ENCODE measurements at places on chromosomes 12 and 14.

GRCh38 chr12:114439817-114440216 lies 33.9 kb upstream of the TBX5 start:
- no peak for DNase-seq

- DNase-seq: no peak
These were observed 131.2 kb downstream of the NUBPL start for GRCh38 chr14:31692376-31692781.

DNA sequence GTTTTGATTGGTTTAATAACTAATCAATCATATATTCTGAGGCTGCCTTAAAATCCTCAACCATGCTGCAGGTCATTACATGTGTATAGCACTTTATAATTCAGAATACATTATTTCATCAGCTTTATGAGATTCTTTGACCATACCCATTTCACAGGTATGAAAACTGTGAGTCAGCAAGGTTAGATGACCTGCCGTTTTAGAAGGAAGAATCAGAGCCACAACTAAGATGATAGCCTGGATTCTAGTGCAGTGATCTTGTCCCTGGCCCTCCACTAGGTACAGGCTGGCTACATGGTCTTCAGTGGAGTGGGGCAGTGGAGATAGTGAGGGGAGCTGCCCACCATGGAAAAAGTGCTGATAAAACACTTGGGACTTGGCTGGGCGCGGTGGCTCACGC lies 154.4 kb upstream of the MAX start:
- no peak for DNase-seq

DNA sequence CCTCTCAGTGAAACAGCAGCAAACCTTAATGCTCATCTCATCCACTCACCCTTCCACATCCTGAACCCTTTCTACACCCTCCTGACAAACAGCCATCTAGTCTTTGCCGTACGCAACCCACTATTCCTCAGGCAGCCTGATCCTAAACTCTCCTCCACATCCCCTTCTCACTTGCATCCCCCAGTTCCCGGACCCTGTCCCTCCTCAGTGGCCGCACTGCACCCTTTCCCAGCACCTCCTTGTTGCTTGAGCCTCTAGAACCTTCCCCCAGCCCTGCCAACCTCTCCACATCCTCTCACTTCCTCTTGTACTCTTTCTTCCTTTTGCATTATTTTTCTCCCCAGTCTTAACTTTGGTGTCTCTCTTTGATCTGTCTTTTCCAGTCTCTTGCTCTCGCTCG lies 42.9 kb downstream of the IQSEC3 start:
- DNase-seq: no peak

DNA sequence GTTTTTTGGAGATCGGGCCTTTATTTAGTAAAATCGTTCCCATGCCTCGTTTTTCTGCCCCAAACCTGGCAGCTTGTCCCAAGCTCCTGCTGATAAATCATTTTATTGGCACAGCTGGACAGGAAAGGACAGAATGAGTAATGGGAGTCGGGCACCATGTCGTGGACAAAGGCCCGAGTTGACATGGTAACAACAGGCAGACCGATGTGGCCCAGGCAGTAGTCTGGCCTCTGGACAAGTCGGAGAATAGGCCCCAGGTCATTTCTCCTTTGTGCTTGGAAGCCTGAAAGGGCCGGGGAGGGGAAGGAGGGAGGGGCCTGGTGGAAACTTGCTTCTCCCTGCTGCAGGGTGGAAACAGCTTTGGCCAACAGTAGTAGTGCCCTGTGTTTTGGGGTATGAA lies 234.9 kb downstream of the SUDS3 start:
- DNase-seq: no peak

- no peak for DNase-seq
These were observed 184.4 kb upstream of the SLC38A2 start for GRCh38 chr12:46556819-46557524.

- DNase-seq: no peak
These were observed 41.1 kb upstream of the TSPAN9 start for GRCh38 chr12:3035815-3036702.

DNA sequence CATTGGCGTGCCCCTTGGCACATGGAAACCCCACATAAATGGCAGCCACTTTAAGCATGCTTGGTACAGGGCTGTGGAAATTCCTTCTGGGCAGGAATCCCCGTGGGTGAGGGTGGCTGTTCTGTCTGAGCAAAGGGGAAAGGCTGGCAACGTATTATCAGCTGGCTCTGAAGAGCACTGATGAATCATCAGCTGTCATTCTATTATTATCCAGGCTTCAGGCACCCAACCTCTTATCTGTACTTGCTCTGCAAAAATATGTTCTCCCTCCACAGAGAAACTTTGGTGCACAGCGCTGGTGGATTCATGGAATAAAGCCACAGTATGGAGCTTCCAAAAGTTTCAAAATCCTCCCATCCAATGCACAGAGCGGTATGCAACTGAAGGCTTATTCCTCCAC lies 167.1 kb downstream of the TBX5 start:
- no peak for DNase-seq

DNA sequence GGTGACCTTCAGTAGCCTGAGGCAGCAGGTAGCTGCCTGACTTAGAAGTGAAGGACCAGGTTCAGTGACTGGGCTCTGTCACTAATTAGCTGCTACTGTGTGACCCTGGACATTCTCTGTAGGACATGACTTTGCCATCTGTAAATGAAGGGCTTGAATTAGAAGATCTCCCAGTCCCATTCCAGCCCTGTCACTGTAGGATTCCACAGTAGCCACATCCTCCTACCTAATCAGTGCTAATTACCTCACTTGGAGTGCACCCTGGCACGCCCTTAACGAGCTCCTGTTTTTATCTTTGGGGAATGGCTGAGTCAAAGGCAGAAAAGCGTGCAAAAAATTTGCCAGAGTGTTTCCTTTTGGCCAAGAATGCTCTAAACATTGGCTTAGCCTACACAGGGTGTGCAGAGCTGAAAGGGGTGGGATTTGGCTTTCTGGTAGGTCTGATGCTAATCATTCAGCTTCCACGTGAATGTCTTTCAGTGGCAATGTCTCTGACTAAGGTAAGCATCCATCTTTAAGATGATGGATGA lies 6.8 kb downstream of the NTF3 start:
- no peak for DNase-seq

- DNase-seq: no peak
These were observed at the start of gene NTS for GRCh38 chr12:85874031-85874461. NTS (plus strand) TSS chr12:85874295; CDS start chr12:85874404, 109 bp downstream.

GRCh38 chr14:59087711-59088110 lies 100.8 kb upstream of the DAAM1 start:
- DNase-seq: no peak

GRCh38 chr12:50862316-50862715 lies 19.6 kb downstream of the TMPRSS12 start:
- DNase-seq: no peak

DNA sequence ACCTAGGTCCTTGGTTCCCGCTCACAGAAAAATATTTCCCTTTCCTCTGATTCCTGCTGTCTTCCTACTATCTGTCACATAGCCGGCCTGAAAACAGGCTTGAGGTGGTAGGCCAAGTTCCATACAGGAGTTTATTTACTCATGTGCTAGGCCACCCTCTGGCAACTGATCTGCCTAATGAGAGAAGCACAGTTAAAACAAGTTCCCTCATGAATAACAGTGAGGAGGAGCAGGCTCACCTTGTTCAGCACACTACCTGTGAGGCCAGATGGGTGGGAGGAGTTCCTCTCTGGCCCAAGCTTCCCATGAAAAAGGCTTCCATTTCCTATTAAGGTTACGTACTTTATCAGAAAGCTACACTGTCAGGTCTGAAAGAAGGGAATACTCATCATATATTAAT lies 206.0 kb downstream of the MYRFL start:
- DNase-seq: no peak
